Non-pigmented ciliary epithelial cell (primary cell): ENCODE measurements at places on chromosomes 11 and 22.

DNA sequence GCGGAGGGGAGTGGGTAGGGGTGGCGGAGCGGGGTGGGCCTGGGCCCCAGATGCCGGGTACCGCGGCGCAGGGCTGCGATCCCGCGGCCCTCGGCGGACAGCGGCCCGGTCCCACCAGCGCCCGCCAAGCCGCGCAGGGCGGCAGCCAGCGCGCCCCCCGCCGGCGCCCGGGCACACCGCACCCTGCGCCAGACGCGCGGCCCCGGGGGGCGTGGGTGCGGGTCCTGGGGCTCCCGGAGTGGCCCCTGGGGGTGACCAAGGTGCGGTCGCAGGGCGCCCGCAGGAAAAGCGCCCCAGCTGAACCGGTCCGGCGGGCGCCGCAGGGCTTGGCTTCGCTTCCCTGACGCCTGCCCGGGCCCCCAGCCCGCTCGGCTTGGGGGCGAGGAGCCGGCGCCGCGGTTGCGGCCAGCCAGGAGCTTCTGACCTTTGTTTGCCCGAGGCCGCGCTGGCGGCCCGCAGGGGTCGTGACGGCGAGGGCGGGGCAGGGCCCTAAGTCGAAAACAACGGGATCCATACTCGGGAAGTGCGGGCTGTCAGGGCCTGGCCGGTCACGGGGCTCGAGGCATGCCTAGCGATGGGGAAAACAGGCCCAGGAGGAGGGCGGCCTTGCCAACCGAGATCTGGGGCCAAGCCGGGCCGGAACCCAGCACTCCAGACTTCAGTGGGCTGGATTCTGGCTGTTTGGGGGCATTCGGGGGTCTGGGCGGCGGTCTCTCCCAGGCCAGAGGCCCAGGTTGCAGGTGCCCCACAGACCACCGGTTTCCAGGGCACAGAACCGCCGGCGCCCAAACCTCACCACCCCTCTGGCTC is 581 bp upstream of the AP5B1 start:
- DNase-seq, result no peak

GRCh38 chr22:36068776-36069344 is 40.2 kb upstream of the RBFOX2 start:
- DNase-seq, result no peak

GRCh38 chr22:27836181-27836580 is 34.6 kb upstream of the MN1 start:
- DNase-seq, result no peak

DNA sequence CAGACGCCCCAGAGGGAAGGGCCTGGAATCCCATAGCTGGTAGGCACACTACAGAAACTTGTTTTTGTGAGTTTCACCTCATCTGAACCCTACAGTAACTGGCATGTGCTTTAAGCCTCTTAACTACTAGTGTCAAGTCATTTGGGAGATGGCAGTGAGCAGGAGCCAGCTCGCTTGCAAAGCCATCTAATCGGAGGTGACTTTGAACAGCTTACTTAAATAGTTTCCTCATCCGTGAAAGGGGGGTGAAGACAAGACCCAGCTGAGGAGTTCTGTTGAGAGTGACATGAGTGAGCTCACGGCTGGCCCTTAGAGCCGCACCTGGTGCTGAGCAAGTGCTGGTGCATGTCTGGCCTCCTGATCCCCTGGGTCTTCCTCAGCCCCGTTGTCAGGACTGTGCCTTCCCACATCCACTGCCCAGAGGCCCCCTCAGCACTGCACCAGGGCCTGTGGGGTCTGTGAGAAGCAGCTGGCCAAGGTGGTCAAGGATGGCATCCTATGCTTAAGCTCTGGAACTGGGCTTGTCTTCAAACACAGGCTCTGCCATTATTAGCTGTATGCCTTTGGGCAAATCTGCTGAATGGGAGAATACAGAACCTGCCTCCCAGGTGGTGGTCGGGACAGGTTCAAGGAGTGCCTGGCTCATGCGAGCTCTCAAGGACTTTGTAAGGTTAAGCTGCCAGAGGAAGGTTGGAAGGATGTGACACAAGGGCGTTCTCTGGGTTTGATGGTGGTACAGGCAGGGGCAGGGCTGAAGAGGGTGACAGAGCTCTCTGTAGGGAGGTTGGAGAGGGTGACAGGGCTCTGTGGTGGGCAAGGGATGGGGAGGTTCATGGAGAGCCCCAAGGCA is 27.3 kb downstream of the INCENP start:
- no peak for DNase-seq

- DNase-seq, result no peak
Measured at GRCh38 chr11:20022363-20023081, 137.8 kb downstream of the DBX1 start.

- DNase-seq, result no peak
Measured at GRCh38 chr22:45262931-45263462, 21.8 kb upstream of the UPK3A start.

DNA sequence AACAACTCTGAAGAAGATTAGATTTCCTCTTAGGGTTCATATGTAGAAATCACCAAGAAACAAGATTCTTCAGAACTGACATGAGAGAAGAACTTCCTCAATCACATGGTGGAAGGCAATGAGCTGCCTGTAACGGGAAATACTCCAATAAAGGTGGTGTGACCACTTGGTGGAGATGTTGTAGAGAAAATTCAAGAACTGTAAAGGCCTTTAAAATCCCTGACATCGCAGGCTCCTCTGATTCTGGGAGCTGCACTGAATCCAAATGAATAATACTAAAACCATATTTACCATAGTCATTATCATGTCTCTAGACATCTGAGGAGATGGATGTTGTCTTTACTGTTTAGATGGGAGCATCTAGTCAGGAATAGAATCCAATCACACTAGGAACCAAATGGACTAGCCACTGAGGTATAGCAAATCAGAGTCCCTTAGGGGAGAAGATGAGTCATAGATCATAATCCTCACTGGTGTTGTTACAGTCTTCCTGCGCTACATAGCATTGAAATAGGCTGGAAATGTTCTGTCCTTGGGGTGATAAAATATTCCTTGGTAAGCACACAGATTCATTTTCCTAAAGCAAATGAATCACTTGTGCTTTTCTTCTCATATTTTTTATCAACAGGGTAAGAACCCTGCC is 321.6 kb upstream of the TENM4 start:
- DNase-seq, result no peak

GRCh38 chr11:33187998-33188722 is 26.9 kb upstream of the CSTF3 start:
- DNase-seq, result no peak

DNA sequence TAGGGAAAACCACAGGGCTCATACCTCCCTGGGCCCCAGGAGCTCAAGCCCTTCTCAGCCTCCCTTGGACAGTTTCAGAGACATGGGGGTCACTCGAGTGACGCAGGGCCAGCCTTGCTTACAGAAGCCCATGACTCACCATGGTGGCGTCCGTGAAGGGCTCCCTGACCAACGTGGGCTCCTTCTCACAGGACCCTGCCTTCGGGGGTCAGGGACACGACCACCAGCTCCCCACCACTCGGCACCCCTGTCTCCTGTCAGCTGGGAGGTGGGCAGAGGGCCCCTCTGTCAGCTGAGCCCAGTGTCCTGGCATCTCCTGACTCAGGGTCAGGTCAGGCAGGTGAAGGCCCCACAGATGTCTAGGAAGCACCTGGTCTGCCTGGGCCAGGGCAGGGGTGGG is 126.3 kb upstream of the ANO1 start:
- no peak for DNase-seq

- no peak for DNase-seq
Measured at GRCh38 chr22:24500277-24500820, 5.2 kb downstream of the UPB1 start.

GRCh38 chr22:43428005-43428485 is 16.2 kb downstream of the MPPED1 start:
- no peak for DNase-seq

DNA sequence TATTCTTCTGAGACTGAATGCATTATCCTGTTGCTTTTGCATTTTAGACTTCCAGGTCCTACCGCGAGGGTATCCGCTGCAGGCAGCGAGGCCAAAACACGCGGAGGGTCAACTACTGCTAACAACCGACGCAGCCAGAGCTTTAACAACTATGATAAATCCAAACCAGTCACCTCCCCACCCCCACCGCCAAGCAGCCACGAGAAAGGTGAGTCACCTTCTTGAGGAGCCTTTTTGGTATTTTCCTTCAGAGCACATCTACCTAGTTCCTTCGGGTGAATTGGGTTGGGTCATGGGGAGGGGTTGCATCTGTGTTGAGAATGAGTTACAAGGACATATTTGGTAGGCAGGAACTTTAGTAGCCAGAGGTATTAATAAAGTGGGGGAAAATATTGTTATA is 179.8 kb downstream of the NAV2 start:
- no peak for DNase-seq

DNA sequence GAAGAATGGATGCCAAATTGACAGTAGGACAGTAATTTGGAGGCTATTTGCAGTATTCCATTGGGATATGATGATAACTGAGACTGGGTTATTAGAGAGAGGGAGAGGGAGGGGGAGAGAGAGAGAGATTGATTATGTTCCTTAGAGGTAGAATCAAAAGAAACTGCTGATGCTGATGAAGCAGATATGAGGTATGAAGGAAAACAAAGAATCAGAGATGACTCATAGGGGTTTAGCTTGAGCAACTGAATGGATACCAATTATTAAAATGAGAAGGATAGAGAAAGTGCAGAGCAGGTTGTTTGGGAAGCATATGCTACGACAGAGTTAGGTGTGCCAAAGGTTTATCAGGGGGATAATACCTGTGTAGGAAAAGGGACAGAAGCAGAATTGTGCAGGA is 12.8 kb upstream of the NUCB2 start:
- no peak for DNase-seq

GRCh38 chr11:94882931-94883330 is 90.4 kb downstream of the CWC15 start:
- DNase-seq, result no peak

DNA sequence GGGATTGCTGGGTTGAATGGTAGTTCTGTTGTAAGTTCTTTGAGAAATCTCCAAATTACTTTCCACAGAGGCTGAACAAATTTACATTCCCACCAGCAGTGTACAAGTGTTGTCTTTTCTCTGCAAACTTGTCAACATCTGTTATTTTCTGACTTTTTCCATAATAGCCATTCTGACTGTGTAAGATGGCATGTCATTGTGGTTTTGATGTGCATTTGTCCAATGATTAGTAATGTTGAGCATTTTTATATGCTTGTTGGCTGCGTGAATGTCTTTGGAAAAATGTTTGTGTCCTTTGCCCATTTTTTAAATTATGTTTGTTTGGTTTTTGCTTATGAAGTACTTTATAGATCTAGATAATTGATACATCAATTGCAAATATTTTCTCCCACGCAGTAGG is 1025.0 kb downstream of the JRKL start:
- DNase-seq, result no peak

- no peak for DNase-seq
Measured at GRCh38 chr11:134512571-134513538, 100.8 kb upstream of the B3GAT1 start.

GRCh38 chr11:45919806-45920530 is 2.3 kb upstream of the PEX16 start:
- no peak for DNase-seq

DNA sequence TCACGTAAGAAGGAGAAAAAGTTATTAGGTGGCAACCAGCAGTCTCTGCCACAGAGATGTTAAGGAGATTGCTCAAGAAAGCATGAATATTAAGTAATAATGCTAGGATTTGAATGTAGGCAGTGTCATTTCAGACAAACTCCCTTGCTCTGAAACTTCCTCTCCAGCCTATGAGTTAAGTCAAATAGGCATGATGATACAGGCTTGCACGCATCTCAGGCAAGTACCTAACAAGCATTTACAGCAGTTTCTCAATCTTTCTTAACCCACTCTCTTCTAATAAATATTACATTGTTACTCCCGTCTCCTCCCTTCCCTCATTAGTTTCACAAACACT is 72.7 kb downstream of the RAB38 start:
- no peak for DNase-seq

- DNase-seq, result no peak
Measured at GRCh38 chr22:46598737-46599424, 21.3 kb upstream of the GRAMD4 start.

- no peak for DNase-seq
Measured at GRCh38 chr11:69080257-69080995, 31.7 kb downstream of the TPCN2 start.

DNA sequence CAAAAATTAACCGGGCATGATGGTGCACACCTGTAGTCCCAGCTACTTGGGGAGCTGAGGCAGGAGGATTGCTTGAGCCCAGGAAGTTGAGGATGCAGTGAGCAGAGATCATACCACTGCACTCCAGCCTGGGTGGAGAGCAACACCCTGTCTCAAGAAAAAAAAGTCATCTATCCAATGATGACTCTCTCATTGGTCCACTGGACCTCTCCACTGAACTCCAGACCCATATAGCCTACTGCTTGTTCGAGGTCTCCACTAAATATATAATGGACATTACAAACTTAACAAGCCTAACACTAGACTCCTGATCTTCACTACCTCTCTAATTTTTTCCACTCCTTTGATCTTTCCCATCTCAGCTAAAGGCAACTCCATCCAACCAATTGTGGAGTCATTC is 33.5 kb upstream of the MTCH2 start:
- DNase-seq, result no peak

GRCh38 chr11:57399221-57399620 is 8.8 kb upstream of the PRG2 start:
- no peak for DNase-seq

DNA sequence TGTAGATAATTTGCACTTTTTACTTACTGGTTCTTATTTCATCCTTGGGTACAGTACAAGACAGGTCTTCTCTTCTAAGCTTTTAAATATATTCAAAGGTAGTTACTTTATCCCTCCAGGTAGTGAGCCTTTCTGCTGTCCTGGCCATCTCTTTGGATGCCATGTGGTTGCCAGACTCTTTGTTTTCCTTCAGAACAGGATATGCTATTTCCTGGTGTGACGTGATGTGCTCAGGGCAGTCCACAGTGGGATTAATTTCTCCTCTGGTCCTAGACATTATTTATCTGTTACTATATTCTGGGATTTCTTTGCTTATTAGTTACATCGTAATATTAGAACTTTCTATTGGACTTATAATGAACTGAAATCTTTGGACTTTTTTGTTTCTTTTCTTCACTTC is 63.7 kb downstream of the PPP6R3 start:
- no peak for DNase-seq

- DNase-seq, result no peak
Measured at GRCh38 chr22:30813936-30814335, 119.3 kb downstream of the OSBP2 start.

DNA sequence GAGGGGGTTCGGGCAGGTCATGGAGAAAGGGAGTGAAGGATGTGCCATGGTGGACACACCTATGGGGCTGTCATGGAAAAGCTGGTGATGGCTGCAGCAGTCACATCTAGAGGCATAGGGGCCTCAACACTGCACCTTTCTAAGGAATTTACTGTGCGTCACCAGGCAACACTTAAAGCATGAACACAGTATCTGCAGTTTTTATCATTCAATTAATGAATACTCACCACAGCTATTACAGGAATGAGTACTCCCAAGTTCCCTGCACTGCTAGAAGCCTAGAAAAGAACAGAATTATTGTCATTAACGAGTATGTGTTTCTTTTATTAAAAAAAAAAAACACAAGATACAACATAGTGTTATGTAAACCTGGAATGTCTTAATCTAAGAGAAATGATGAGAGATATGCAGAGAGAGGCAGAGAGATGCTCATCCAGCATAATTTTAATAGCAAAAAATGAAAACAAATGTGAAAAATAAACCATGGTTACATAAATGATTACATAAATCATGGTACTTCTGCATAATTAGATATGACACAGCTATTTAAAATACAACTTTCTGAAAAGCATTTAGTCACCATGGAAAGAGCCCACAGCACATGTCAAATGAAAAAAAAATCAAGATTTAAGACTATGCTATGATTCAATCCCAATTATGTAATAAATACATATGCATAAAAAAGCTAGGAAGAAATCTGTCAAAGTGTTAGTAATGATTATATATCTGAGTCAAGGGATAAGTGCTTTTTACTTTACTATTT is 19.2 kb downstream of the SERPIND1 start:
- no peak for DNase-seq
